EL (cell line): ENCODE measurements at places on chromosomes 6 and 20.

GRCh38 chr6:93549868-93550267 lies 130.5 kb upstream of the EPHA7 start:
- DNase-seq: no peak

DNA sequence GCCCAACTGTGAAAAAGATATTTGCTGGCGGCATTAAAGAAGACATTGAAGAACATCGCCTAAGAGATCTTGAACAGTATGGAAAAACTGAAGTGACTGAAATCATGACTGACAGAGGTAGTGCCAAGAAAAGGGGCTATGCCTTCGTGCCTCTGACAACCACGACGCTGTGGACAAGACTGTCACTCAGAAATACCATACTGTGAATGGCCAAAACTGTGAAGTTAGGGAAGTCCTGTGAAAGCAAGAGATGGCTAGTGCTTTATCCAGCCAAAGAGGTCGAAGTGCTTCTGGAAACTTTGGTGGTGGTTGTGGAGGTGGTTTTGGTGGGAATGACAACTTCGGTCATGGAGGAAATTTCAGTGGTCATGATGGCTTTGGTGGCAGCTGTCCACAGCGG lies 7.5 kb downstream of the SFT2D1 start:
- DNase-seq: no peak

DNA sequence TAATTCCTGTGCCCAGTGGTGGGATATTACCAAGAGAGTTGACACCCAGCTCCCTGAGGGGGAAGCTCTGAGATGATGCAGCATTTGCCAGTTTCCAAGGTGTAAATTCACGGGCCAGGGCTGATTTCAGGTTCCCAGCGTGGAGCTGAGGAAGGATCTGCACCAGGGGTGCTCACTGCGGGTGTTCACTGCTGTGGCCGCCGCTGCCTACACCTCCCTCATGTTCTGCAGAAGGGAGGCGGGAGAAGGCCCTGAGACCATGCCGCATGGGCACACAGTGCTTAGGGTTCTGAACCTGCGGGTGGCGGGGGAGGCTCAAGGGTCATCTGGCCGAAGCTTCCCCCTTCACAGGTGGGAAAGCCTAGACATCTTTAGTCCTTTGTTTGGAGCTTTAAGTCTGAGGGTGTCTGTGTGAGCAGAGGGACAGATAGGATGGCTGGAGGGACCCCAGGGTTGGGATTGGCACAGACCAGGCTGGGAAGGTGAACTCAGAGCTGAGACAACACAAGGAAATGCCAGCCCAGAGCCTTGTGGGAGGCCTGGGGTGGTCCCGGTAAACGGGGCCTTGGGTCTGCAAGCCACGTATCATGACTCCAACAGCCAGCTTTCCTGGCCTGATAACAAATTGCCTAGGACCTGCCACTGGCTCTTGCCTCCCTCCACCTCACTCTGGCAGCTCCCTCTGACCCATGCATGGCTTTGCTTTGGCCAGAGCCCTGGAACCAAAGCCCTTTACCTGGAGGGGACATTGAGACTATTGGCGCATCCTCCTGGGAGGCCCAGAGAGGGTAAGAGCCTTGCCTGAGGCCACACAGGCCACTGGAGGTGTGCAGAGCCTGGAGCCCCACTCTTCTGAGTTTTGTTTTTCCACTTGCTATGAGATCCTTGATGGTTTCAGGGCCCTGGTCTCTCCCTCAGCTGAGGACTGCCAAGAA lies 40.4 kb downstream of the SYNJ2 start:
- no peak for DNase-seq

GRCh38 chr6:14665827-14666724 lies 548.5 kb downstream of the CD83 start:
- DNase-seq: peak; percentile 99

GRCh38 chr6:136959471-136959891 lies 37.4 kb downstream of the SLC35D3 start:
- no peak for DNase-seq

DNA sequence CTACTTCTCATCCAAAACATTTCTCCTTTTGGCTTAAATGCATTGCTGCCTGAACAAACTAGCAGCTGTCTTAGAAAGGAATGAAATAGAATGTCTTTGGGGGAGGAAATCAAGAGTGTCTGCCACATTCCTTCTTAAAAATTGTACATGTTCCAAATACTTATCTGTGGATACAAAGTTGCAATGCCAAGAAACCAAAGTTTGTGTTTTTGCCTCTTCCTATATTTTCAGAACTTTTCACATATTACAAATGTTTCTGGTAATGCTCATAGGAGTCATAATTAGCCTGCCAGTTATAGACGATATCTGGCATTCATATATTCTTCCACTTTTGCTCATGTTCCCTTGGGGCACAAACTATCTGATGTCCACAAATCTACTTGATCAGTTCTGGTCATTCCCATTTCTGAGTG lies 165.5 kb upstream of the BMP5 start:
- DNase-seq: peak; percentile 9

GRCh38 chr20:15332711-15333160 lies 995.3 kb upstream of the FLRT3 start:
- DNase-seq: no peak

DNA sequence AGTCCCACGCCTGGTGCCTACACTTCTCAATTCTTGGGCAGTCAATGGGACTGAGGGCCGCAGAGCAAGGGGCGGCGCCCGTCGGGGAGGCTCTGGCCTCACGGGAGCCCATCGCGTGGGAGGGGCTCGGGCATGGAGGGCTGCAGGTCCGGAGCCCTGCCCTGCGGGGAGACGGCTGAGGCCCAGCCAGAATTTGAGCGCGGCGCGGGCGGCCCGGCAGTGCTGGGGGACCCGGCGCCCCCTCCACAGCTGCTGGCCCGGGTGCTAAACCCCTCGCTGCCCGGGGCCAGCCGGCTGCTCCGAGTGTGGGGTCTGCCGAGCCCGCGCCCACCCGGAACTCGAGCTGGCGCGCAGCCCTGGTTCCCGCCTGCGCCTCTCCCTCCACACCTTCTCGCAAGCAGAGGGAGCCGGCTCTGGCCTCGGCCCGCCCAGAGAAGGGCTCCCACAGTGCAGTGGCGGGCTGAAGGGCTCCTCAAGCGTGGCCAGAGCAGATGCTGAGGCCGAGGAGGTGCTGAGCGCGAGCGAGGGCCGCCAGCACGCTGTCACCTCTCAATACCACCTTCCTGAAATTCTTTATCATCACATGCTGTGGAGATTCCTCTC lies 58.5 kb downstream of the BAK1 start:
- DNase-seq: no peak

DNA sequence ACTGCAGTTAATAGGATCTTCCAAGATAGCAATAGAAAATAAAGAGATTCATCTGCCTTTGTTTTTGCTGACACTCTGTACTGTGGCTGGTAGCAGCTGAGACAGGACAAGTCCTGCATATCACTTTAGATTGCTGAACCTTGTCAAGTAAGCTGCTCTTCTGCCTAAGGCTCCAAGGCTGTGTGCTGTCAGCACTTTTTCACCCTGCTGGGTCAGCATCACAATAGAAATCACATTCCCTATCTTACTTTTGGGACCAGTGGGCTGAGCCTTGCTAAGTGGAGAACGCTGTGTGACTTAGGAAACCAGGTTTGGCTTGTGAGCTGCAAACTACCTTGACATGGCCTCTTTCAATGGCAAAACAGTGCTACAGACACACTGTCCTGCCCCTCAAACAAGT lies 263.9 kb downstream of the FRK start:
- no peak for DNase-seq

GRCh38 chr6:72925136-72925535 lies 300.2 kb downstream of the KHDC1L start:
- no peak for DNase-seq

GRCh38 chr20:2688041-2688591 lies 4.5 kb upstream of the EBF4 start:
- DNase-seq: peak; percentile 47

DNA sequence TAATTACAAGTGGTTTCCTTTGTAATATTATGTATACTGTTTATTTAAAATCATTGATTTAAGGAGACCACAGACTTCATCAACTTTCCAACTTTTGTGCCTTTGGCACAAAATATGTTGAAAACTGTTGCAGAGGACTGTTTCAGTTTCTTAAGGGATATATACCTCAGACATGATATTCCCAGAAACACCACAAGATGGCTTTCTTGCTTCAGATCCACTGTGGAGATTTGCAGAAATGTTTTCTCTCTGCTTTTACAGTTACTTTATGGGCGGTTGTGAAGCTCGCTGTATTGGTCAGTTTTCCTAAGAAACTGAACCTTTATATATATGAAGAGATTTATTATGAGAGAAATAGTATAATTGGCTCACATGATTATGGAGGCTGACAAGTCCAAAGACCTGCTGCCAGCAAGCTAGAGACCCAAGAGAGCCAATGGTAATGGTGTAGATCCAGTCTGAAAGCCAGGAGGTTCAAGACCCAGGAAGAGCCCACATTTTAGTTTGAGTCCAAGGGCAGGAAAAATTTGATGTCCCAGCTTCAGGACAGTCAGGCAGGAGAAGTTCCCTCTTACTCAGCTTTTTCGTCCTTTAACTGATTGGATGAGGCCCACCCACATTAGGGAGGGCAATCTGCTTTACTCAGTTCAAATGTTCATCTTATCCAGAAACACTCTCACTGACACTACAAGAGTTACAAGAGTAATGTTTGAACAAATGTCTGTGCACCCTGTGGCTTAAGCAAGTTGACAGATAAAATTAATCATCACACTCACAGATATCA lies 12.8 kb downstream of the ME1 start:
- DNase-seq: peak; percentile 52

DNA sequence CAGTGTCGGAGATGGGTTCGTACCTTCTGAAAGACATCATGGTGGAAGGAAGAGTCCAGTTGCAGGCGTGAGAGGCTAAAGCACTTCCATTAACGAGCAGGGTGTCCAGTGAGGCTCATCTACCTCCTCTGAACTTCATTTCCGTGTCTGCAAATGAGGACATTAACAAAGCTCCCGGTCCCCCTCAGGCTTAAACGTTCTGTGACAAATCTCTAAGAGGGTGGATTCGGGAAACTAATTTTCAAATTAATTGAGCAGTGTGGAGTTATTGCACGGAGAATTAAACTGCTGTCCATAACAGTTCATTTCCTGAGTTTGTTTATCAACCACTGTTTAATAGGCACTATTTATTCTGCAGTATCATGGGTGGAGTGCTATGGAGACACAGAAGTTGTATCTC lies 68.2 kb downstream of the TRMT6 start:
- no peak for DNase-seq

- DNase-seq: peak; percentile 82
Observed at GRCh38 chr20:49699200-49699992, 14.3 kb downstream of the B4GALT5 start.

DNA sequence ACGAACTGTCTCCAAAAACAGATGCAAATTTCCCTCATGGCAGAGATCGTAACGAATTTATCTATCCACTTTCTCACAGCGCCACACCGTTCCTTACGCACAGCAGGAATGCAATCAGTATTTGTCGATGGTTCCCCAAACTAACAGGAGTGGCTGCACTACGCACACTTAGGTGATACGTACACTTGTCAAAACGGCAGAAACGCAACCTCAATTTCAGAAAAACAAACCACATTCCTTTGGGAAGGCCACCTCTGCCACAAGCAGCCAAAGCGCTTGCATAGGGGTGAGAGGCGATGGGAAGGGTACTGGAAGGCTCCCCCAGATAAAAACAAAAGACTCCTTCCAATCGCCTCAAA lies 638 bp downstream of the MDN1 start:
- peak; percentile 42 for DNase-seq

GRCh38 chr20:63224412-63225081 lies 8.6 kb upstream of the YTHDF1 start:
- peak; percentile 60 for DNase-seq

DNA sequence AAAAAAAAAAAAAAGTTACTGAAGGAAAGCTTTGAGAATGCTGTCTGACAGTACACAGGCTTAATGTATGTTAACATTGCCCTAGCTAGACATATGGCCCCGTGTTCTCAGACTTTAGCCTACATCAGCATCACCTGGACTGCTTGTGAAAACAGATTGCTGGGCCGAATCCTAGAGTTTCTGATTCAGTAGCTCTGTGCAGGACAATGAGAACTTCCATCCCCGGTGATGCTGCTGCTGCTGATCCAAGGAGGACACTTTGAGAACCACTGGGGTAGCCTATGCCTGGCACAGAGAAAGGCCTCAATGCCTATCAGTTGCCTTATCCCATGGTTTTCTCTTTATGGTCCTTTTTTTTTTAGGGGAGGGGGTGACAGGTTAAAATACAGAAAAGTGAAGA lies 1.6 kb downstream of the HCK start:
- DNase-seq: no peak

GRCh38 chr6:27476090-27476489 lies 3.2 kb upstream of the ZNF184 start:
- no peak for DNase-seq

- DNase-seq: peak; percentile 47
Observed at GRCh38 chr6:26328265-26328844, 36.6 kb upstream of the BTN3A2 start.

DNA sequence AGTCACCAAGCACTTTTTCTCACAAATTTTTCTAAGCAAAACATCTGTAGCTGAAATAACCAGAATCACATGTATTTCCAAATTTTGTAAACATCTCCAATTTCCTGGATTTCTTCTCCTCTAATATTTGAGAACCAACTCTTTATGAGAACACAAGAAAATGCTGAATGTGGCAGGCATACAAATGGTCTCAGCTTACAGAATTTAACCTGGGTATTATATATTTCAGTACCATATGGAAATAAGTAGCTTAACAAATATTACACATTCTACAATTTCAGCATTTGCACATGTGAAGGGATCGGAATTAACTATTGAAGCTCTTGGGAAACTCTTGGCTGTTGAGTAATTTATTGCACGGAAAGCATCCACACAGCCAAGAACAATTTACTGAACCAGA lies 92.5 kb downstream of the TBXT start:
- DNase-seq: no peak

DNA sequence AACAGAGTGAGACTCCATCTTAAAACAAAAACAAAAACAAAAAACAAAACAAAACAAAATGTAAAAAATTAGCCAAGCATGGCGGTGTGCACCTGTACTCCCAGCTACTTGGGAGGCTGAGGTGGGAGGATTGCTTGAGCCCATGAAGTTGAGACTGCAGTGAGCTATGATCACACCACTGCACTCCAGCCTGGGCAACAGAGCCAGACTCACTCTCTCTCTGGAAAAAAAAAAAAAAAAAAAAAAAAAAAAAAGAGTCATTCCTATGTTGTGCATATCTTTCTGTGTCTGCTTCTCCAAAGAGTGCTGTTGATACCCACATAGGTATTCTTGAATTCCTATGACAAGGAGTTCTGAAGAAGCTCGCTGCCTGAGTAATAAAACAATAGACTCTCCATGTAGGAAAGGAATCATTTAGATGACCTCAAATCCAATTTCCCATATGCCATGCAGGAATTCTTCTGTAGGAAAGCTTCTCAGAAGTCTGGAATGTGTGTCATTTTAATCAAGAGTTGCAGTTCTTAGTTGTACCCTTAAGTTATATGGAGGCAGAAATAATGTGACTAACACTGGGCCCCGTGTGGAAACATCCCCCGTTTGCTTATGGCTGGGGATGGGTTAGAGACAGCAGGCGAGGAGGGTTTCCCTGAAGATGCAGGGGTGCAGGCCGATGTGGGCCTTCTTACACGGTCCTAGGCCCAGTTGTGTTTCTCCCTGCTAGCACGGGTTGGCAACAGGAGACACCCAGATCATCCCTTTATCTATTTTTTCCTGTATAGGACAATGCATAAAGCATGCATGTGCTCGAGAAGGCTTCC lies 79.4 kb downstream of the ZDHHC14 start:
- peak; percentile 36 for DNase-seq

- DNase-seq: no peak
Observed at GRCh38 chr20:37943033-37943432, 40.1 kb downstream of the VSTM2L start.

GRCh38 chr6:71181565-71181964 lies 107.0 kb upstream of the OGFRL1 start:
- peak; percentile 94 for DNase-seq

- no peak for DNase-seq
Observed at GRCh38 chr20:38872036-38872435, 54.2 kb upstream of the FAM83D start.

- no peak for DNase-seq
Observed at GRCh38 chr20:50632236-50632635, 59.1 kb downstream of the RIPOR3 start.
